ENCODE measurements at places on chromosomes 6 and 20.

DNA sequence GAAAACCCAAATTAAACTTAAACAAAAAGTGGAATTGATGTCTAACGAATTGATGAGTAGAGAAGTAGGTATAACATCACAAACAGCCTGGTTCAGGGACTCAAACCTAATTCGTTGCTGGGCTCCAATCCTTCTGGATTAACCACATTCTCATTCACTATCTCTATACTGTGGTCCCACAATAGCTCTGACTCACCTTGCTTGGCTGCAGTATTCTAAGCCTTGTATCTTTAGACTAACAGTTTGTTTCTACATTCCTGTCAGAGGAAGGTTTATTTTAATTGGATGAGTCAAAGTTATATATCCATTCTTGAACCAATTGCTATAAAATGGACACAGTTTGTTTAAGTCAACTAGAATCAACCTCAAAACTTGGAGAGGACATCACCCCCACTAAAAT lies 530.5 kb upstream of the PTCHD4 start:
- DNase-seq: no peak

- no peak for DNase-seq
Observed at GRCh38 chr6:170152989-170153388, 137.9 kb downstream of the DLL1 start.

GRCh38 chr6:42010185-42010891 lies 40.0 kb upstream of the TAF8 start:
- no peak for DNase-seq

DNA sequence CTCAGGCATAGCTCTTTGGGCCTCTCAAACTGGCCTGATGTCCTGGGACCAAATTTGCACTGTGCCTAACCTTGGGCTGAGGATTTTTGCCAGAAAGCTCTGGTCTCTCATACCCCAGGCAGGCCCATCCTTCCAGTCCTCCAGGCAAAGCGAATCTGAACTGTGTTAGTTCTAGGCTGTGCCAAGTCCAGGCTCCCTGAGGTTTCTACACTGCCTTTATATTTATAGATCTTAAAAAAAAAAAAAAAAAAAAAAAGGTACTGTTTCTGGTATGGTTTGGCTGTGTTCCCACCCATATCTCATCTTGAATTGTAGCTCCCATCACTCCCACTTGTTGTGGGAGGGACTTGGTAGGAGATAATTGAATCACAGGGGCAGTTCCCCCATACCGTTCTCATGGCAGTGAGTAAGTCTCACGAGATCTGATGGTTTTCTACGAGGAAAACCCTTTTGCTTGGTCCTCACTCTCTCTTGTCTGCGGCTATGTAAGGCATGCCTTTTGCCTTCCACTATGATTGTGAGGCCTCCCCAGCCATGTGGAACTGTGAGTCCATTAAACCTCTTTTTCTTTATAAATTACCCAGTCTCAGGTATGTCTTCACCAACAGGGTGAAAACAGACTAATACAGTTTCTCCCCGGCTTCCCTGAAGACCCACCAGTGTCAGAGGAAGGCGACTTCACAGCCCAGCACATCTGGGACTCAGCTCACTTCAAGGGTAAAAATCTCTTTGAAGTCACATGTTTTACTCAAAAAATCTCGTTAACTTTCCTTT lies 39.0 kb upstream of the TBXT start:
- DNase-seq: no peak

GRCh38 chr20:39090906-39091305 lies 128.8 kb downstream of the DHX35 start:
- no peak for DNase-seq

GRCh38 chr6:156832231-156832647 lies 55.1 kb downstream of the ARID1B start:
- peak; percentile 73 for DNase-seq

DNA sequence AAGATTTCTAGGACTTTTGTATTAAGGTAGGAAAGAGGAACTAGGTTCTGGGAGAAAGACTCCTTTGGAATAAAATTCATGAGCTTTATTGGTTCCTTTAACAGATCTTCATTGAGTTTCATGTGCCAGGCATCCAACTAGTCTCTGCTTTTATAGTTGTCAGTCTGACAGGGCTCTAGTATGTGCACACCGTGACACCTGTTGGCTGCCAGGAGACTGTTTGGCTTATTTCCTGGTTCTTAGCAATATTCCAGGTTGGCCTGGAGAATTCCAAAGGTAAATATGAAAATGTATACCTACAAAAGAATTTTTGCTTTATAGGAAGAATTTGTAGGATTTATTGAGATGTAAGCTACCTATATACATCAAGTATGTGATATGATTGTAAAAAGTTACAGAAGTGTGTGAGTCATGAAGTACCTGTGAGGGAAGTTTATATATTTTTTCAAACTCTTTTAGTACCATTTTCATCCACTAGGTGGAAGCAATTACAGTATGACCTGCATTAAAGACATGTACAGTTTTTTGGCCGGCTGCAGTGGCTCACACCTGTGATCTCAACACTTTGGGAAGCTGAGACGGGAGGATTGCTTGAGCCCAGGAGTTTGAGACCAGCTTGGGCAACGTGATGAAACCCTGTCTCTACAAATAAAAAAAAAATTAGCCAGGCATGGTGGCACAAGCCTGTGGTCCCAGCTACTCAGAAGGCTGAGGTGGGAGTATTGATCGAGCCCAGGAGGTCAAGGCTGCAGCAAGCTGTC lies 35.2 kb downstream of the NDUFAF5 start:
- peak; percentile 13 for DNase-seq

GRCh38 chr20:60402189-60403058 lies 444.2 kb downstream of the CDH26 start:
- no peak for DNase-seq

- no peak for DNase-seq
Observed at GRCh38 chr6:166341977-166342348, 382 bp downstream of the SFT2D1 start.

- DNase-seq: peak; percentile 27
Observed at GRCh38 chr6:166313255-166314070, 5.3 kb upstream of the PRR18 start.

DNA sequence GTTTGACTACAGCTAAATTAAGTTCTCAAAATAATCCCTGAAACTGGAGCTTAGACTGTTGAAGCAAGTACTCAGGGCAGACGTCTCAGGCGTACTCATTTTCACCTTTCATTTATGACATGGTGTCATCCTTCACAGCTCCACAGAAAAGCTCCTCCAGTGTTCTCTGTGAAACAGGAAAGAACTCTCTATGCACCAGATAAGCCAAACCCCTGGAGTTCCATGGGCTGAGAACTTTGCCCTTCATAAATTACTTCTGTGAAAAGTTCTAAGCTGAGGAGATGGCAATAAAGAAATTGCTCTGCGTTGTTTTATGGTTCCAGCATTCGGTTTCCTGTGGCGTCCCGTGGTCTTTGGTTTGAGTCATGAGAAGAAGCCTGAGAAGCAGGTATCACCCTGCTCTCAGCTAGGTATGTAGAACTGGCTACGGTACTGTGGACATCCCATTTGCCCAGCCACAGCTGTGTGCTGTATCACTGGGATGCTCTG lies 20.2 kb upstream of the RREB1 start:
- no peak for DNase-seq

- no peak for DNase-seq
Observed at GRCh38 chr6:44606504-44606903, 219.0 kb downstream of the CDC5L start.

- no peak for DNase-seq
Observed at GRCh38 chr6:63259153-63259552, 47.9 kb downstream of the FKBP1C start.

DNA sequence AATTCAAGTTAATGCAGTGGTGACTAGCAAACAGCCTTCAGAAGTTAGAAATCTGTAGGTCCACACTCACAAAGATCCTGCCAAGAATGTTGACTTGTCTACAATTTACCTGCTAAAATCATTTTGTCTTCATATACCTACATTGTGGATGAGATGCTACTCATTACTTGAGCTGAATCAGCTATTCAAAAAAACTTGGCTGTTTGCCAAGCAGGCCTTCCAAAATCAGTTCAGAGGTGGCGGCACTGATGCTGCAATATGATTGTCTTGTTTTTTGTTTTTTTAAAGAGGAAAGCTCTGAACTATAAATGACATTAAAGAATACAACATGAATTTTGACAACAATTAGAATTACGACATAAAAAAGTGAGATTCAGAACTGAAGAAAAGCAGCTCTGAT lies 354.7 kb upstream of the KHDRBS2 start:
- no peak for DNase-seq

DNA sequence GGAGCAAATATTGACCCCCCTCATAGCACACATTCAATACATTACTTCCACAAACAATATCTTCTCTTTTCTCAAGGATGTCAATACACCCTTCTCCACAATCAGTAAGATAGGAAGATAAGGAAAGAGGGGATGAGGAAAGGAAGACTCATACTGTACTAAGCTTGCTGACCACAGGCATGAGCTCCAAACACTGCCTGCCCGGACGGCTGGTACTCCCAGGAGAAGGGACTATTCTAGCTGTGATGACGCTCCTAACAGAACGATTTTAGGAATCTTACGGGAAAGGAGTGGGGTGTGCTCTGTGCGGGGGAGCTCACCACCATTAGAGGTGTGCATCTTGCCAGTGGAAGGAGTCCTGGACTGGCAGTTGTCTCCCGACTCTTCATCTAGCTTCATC lies 3.9 kb upstream of the CCN6 start:
- no peak for DNase-seq

DNA sequence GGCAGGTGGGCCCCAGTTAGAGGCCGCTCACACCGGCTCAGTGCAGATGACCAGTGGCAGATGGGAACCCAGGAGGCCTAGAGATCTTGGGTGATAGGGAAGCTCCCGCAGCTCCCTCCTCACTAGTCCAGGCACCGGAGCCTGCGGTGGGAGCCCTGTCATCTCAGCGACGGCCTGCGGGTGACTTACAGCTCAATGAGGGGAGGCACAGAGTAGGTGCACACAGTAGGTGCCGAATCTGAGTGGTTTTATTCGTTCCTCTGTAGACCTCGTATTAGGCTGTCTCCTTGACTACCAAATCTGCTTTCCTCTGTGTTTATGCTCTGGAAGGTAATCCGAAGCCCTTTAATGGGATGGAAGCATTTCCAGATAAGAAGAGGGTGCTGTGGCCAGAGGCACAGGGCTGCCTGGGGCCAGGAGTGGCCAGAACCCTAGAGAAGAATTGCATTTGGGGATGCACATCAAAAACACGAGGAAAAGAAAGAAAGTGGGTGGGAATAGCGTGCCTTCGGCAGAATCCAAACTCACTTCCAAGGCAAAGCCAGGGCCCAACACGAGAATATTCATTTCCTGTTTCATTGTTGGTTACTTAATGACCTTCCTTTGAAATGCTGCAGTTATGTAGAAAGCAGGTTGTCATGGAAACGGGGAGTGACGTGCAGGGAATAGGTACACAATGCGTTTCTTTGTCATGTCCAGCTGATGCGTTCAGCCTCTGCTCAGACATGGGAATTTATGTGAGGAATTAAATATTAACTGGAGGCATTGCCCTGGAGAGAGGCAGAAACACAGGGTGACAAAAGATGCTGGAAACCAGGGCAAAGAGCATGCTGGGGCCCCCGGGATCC lies 24.7 kb downstream of the MYT1 start:
- DNase-seq: no peak

GRCh38 chr20:63747622-63748069 lies 8.1 kb downstream of the SLC2A4RG start:
- no peak for DNase-seq

GRCh38 chr20:23917024-23917725 lies 37.6 kb upstream of the CST5 start:
- no peak for DNase-seq

GRCh38 chr6:15864038-15864707 lies 201.3 kb upstream of the DTNBP1 start:
- no peak for DNase-seq

DNA sequence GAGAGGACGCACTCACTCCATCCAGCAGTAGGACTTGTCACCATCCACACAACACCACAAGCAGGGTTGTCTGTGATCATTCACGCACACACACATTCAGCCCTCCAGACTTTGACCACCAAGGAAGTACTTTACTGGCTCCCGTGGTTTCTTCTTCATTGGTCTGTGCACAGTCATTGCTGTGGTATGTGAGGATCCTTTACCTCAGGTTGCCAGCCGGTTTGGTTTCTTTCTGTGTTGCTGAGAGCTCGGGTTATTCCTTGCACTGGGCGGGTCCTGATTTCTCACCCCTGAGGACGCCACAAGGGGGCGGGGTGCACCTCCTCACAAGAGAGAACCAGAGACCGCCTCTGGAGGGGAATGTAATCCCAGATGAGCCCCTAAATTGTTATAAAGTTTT lies 11.2 kb downstream of the SLC35A1 start:
- peak; percentile 16 for DNase-seq

GRCh38 chr6:35224720-35225119 lies 11.0 kb downstream of the SCUBE3 start:
- DNase-seq: no peak

- DNase-seq: no peak
Observed at GRCh38 chr20:44021900-44022299, 107.2 kb downstream of the TOX2 start.

DNA sequence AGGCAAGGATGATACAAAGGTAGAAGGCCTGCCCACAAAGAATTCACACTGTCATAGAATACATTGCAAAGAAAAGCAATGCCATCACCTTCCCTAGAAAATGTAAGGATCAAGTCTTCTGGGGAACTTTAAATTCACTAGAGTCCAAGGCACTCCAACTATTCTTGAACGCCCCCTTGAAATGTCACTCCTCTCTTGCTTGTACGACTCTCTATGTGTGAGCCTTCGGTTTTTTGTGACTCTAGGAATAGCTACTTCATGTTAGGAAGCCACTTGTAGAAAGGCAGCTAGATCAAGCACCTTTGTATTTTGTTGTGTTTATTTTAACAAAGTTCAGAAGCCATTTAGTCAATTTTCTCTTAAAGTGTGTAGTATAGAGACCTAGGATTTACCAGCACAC lies 159.2 kb upstream of the ARID1B start:
- no peak for DNase-seq

- DNase-seq: no peak
Observed at GRCh38 chr20:64093013-64093503, 8.9 kb upstream of the LKAAEAR1 start.

GRCh38 chr6:109073344-109074132 lies 21.1 kb downstream of the SESN1 start:
- peak; percentile 71 for DNase-seq

- DNase-seq: peak; percentile 93
Observed at GRCh38 chr20:50029697-50030461, 47.1 kb downstream of the SNAI1 start.

- peak; percentile 63 for DNase-seq
Observed at GRCh38 chr6:56637640-56638039, 5.0 kb downstream of the DST start.

- no peak for DNase-seq
Observed at GRCh38 chr6:33144373-33144772, 47.9 kb downstream of the COL11A2 start.

GRCh38 chr6:168722397-168722796 lies 281.4 kb downstream of the SMOC2 start:
- DNase-seq: no peak

DNA sequence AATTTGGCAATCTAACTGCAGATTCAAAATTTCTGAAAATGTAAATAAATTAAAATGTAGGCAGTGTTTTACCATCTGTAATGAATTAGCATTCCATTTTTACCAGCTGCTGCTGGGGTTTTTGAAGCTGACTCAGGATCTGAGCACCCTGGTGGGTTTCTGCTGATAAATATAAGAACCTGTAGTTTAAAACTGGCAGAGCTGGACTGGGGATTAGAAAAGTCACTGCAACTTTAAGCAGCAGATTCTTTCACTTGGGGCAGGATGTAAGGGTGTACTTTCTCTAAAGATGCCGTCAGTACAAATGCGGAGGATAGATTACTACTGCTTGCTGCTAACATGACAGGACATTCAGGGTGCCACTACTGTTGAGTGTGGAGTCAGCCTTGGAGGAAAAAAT lies 341.8 kb downstream of the CDKAL1 start:
- DNase-seq: peak; percentile 75

Data from fibroblast of gingiva (primary cell).